ENCODE measurements at places on chromosomes 12 and 14.

DNA sequence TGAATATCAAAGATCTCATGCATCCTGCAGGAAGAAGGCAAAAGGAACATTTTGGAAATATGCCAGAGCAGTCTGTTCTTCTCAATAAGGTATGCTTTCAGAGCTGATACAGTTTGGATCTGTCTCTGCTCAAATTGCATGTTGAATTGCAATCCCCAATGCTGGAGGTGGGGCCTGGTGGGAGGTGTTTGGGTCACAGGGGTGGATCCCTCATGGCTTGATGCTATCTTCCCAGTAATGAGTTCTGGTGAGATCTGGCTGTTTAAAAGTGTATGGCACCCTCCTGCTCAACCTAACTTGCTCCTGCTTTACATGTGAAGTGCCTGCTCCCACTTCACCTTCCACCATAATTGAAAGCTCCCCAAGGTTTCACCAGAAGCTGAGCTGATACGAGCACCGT is 76.6 kb downstream of the RIN3 start:
- no peak for DNase-seq

DNA sequence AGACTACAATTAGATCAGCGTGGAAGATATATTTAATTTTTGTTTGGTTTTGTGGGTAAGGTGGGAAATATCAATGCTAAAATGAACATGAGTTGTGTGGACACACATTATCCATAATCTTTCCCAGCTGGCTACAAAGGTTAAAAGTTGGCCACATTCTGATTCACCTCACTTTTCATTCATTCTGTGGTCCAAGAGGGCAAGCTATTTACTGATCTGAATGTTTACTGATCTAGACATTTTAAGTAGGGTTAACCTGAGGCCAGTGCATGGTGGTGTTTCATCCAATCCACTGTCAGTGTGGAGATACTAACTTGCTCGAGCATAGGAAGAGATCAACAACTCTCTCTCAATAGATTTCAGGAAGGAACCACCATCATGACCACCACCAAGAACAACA is 71.6 kb downstream of the DCAF5 start:
- DNase-seq, result no peak

- DNase-seq, result no peak
Measured at GRCh38 chr12:14607568-14607967, 39.9 kb upstream of the PLBD1 start.

DNA sequence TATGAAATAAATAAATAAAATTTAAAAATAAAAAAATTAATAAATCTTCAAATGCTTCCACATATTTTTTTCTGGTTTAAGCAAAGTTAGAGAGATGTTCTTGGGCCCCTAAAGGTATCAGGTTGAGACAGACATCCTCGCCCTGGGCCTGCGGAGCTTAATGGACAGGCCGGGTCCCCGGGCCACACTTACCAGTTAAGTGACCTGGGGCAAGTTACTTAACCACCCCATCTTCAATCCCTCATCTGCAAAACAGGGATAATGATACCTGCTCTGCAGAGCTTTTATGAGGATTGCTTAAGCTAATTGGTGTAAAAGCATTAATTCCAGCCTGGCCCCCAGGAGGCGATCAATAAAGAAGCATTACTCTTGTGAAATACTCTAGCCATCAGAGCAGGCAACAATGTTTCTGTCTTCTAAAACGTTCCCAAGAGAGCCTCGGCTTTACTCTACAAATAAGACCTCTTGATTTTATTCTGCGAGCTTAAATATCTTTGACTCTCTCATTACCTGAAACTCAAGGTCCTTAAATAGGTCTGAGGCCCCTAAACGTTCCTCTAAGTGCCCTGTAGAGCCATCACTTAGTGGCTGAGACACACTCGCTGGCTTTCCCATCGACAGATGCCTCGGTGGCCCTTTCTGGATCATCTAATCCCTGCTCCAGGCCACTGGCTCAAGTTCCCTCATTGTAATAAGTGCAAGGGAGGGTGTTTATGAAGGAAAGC is 81.1 kb upstream of the DIO3 start:
- DNase-seq, result no peak

DNA sequence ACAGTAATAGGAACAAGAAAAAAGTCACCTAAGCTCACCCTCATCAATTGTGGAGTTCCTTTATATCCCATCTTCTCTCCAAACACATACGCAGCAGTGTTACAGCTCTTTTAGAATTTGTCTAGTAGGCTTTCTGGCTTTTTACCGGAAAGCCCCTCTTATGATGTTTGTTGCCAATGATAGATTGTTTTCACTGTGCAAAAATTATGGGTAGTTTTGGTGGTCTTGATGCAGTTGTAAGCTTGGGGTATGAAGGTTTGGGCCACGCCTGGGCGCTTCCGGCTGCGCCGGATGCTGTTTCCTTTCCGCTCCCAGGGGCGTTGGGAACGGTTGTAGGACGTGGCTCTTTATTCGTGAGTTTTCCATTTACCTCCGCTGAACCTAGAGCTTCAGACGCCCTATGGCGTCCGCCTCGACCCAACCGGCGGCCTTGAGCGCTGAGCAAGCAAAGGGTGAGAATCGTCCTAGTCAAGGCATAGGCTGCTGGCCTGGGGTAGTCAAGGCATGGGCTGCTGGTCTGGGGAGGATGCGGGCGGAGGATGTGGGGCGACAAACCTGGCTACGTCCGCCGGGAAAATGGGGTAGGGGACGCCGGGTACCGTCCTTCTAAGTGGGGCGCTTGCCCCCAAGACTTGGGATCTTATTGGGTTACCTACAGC is at the start of the genes C12orf57 and RNU7-1:
TSS of gene C12orf57 (plus strand) at position 301 of the 659 bp plus-strand sequence. CDS start at position 401, 100 bp downstream.
TSS of gene RNU7-1 (plus strand) at position 95 of the 659 bp plus-strand sequence.
- no peak for DNase-seq

- no peak for DNase-seq
Measured at GRCh38 chr12:7493006-7493405, 10.6 kb downstream of the CD163 start.

- no peak for DNase-seq
Measured at GRCh38 chr12:104693493-104693892, 236.7 kb downstream of the CHST11 start.

DNA sequence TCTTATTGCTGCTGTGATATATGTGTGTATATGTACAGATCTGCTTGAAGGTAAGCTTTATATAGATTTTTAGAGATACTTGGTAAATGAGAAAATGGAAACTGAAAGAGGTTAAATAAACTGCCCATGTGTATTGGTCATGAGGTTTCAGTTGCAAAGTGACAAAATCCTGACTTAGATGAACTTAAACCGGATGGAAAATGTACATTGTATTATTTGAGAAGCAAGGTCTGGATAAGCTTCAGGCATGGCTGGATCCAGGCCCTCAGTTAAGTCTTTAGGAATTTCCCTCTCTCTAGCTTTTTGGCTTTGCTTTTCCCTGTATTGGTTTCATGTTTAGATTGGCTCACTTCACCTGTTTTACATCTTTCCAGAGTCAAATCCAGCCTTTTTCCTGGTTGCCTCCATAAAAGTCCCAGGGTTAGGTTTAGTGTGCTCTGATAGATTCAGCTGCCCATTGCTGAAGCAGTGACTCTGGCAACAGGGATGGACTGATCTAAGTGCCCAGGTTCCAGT is 21.0 kb upstream of the MAP1LC3B2 start:
- no peak for DNase-seq

DNA sequence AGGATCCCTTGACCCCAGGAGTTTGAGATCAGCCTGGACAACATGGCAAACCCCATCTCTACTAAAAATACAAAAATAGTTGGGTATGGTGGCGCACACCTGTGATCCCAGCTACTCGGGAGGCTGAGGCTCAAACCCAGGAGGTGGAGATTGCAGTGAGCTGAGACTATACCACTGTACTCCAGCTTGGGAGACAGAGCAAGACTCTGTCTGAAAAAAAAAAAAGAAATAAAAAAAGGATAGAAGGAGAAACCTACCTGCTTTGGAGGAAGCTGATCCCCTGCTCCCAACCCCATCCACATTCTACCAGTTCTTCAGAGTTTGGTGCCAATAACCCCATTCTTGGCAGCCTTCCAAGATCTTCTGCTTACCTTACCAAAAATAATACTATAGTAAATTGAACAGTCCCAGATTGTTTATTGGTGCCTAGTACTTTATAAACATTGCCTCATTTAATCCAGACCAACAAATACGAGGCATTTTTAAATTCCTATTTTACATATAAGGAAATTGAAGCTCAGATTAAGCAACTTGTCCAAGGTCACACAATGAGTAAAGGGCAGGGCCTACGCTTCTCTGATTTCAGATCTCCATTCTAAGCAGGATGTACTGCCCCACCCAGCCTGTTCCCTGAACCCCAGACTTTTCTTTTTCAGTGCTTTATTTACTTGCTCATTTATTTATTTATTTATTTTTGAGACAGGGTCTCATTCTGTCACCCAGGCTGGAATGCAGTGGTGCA is 33.2 kb upstream of the FAM222A start:
- DNase-seq, result no peak

DNA sequence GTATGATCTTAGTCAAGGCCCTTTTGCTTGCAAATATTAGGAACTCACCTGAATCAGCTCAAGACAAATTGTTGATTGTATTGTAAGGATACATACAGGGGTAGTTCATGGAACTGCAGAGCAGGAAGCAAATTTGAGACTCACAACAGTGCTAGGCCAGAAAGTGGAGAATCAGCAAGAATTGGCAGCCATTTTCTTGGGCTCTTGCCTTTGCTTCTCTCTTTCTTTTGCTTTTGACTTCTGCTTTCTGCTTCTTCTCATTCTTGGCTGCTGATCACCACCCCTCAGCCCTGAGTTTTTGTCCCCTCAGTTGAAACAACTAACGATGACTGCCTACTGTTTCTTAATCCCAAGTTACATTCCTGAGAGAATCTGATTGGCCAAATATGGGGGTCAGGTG is 34.8 kb downstream of the KCNK13 start:
- no peak for DNase-seq

GRCh38 chr12:107670999-107671643 is 14.5 kb upstream of the PWP1 start:
- no peak for DNase-seq

- DNase-seq, result no peak
Measured at GRCh38 chr14:34620115-34620514, 9.8 kb downstream of the SNX6 start.

GRCh38 chr12:108967869-108968540 is 52.9 kb downstream of the SVOP start:
- DNase-seq, result no peak

GRCh38 chr12:132027636-132028035 is 77.9 kb downstream of the EP400 start:
- DNase-seq, result no peak

DNA sequence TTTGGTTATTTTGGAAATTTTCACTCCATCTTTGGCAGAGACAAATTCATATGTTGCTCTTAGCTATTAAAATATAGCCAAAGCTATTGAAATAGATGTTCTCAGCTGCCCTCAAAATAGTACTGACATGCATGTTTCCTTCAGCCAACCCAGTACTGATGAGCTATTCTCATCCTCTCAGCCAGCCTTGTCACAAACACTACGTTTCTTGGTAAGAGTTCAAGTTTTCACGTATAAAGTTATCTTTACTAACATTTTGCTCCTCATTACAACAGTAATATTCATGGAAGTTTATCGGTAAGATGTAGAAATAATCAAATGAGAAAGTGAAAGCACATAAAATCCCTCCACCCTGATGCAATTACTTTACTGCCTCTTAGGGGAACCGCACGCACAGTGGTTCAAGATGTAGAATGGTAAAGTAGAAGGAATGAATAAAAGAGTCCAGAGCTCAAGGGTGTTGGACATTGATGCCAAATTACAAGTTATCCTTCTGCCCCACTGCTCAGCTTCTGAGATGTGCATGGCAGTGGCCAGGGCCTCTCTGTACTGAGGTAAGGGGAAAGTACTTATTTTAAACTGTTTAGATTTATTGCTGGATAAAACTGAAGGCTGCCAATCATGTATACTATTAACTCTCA is 20.7 kb downstream of the GCH1 start:
- DNase-seq, result peak; percentile 18

- no peak for DNase-seq
Measured at GRCh38 chr12:103773109-103773910, 67.7 kb downstream of the NT5DC3 start.

DNA sequence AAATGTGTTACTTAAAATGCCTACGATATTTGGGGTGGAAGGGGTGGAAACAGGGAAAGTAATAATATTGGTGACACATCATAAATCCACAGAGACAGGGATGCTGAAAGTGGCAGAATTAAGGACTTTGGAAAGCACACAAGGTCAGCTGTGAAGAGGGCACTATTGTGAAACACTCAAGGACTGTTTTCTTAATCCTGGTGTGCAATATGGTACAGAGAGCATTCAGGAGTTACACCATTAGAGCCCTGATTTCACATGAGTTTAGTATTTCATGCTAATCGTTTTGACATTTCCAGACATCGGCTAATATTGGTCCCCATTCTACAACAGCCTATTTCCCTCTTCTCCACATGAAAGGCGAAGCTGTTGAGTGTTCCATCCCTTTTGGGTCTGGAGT is 219.2 kb downstream of the MSRB3 start:
- no peak for DNase-seq

DNA sequence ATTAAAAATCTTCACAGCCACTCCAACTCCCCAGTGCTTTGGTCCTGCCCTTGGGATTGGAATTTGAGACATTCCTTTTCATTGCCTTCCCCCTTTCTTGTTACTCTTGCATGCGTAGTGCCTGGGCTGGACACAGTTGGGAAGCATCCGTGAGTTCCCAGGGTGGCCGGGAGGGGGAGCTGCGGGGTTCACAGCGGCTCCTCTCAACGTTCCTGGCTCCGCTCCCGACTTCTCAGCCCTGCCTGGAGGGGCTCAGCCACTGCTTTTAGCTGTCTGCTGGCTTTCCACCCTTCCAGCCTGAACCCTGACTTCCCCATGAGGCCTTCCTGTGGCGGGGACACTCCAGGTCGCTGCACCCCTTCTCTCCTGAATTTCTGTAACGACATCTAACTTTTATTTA is 3.2 kb downstream of the TEX52 start:
- peak; percentile 49 for DNase-seq

GRCh38 chr14:75430116-75430515 is 2.3 kb downstream of the JDP2 start:
- no peak for DNase-seq

DNA sequence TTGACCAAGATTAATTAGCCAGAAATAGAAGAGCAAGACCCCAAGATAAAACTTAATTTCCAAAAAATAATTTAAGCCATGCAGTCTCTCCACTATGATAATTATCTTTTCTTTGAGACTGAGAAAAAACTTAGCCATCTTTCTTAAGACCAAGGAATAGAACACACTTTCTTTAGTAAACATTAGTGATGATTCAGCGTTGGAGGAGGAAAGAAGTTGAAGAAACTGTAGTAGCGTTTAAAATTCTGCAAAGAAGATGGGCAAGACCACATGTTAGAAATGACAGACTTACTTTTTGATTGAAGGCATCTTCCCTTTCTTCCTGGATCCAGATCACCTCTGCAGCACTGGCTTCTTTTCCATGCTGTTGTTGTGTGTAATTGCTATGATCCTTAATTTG is 124.8 kb upstream of the RASSF8 start:
- no peak for DNase-seq

DNA sequence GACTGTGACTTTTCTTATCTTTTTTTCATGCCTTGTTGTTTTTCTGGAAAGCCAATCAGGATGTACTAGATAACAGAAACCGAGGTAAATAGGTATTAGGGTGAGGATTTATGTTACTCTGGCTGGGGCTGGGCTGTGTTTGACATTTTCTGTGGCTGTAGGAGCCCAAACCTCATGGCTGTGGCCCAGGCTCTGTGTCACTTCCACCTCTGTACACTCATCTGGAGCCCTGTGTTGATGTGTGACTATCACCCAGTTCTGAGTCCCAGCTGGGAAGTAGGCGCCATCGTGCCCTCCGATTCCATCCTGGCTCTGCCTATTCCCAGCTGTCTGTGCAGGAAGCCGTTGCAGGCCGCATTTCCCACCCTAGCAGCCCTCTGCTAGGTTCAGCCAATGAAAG is 1.6 kb upstream of the HHIPL1 start:
- DNase-seq, result no peak
